ENCODE measurements at places on chromosomes 1 and 21.

DNA sequence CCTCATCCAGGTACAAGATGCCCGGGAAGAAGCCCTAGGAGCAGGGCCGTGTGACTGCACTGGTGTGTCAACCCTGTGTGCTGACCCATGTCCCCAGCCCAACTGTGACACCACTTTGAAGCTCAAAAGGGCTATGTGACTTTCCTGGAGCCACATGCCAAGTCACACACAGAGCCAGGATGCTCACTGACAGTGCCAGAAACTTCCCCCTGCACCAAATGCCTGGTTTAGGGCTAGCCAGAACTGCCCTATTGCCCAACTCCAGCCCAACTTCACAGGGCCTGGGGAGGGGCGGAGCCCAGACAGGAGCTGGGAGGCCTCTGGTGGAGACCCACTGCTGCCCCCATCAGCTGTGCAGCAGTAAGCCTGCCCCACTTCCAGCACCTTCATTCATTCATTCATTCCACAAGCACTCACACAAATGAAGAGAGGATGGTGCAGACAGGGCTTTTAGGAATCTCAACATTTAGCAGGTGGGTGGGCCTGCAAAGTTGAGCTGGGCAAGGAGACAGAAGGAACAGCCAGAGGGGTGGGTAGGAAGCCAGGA is 36.7 kb downstream of the KCNQ4 start:
- no peak for DNase-seq

- no peak for DNase-seq
These were observed 51.8 kb upstream of the CASZ1 start for GRCh38 chr1:10848109-10848684.

DNA sequence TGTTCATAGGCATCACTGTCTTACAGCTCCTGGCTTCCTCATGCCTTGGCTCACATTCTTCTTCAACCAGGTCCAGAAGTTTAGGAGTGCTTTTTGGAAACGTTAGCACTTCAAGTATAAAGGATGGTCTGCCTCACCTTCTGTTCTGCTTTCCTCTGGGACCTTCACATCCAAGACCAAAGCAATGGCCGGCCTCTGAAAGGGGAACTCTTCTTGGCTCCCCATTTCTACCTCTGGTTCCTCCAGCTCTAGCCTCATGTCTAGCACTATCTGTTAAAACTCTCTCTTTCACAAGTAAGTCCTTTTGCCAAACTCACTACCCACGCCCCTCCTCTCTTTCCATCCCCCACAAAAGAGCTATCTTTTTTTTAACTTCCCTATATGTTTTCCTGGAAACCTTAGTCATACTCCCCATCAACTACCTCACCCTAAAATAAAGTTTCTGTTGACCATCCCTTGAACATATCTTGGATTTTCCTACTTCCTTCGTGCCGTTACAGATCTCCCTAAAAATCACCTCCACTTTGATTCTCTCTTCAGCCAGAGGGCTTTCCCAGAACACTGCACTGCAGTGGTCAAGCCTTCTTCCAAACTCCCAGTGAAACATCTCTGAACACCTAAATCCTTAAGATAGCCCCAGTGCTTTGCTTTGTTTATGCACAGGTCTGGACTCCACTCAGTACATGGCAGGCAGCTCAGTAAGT is 7.9 kb downstream of the SORT1 start:
- no peak for DNase-seq

DNA sequence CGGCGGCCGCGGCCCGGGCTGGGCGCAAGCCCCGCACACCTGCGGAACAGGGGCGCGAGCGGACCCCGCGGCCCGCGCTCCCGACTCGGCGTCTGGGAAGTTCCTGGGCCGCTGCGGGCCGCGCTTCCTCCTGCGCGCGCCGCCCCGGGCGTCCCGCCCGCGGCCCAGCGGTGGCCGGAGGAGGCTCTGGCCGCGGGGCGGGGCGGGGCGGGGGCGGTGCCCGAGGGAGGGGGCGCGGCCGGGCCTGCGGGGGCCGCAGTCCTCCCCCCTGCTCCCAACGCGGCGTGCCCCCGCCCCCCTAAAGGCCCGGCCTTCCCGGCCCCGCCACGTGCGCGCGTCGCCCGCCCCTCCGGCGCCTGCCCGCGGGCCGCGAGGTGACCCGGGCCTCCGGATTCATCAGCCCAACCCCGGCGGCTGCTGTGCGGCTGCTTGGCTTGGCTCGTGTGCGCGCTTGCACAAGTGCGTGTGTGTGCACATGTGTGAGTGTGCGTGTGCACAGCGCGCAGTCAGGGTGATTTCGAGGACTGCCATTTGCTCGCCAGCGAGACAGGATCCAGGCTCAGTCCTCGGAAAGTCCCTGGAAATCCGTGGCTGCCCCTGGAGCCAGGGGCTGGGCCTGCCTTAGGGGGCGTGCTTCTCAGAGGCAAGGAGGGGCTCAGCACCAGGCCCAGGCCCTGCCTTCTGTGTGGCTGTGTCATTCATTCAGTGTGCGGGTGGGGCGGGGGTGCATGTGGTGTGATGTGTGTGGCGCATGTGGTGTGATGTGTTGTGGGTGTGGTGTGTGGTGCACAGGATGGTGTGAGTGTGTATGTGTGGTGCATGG is at the start of gene C2CD2:
Gene C2CD2 (minus strand): TSS at position 188 of the 823 bp plus-strand sequence. CDS start 370 bp downstream, outside the sequence.
- DNase-seq, result no peak

DNA sequence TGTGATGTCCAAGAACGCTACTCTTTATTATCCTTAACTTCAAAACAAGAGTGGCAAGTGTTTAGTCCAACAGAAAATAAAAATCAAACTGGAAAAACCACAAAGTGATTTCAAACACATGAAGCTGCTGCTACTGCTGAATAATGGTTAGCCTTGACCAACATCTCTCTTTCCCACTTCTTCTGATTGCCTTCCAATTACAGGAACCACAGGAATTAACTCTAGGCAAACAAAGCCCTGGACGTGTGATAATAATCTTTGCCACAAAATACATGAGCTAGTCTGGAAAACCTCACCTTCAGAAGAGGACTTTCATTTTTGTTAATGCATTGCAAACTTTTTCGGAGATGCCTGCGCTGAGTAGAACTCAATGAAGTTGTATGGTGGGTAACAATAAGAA is 48.6 kb upstream of the COL11A1 start:
- no peak for DNase-seq

GRCh38 chr1:99727575-99728185 is 38.8 kb downstream of the FRRS1 start:
- no peak for DNase-seq

GRCh38 chr1:88943241-88943640 is 49.2 kb downstream of the KYAT3 start:
- DNase-seq, result no peak

DNA sequence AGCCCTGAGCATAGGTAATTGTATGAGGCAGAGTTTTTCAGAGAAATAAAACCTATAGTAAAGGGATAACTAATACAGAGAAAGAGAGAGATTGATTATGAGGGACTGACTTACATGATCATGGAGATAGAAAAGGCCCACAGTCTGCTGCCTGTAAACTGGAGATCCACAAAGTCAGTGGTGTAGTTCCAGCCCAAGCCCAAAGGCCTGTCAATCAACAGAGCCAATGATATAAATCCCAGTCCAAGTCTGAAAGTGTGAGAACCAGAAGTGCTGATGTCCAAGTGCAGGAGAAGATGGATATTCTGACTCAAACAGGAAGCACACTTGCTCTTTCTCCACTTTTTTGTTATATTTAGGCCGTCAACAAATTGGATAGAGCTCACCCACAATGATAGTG is 340.1 kb upstream of the RGS18 start:
- DNase-seq, result no peak

GRCh38 chr1:41892301-41892781 is 26.4 kb downstream of the HIVEP3 start:
- no peak for DNase-seq

DNA sequence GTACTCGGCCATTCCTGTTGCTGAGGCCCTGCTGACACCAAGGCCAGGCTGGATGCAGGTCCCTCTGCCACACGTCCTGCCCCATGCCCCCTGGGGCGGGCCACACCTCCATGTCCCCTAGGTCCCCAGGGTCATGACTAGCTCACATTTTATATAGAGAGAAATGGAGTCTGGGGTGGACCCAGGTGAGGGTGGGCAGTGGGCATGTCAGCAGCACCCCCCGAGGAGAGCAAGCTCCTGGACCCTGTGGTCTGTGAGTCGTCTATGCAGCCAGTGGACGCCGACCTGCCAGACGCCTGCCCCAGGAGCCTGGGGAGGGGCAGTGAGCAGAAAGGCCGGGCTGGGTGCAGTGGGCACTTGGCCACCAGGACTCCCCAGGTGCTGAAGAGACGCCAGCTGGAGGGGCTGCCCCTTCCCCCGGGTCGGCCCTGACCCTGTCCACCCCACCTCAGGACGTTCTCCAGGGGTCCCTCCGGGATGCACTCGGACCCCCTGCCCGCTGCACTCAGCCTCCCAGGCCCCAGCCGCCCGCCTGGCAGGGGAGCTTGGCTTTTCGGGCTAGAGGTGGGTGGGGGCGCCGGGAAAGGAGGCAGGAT is 15.9 kb downstream of the SAMD11 start:
- no peak for DNase-seq

DNA sequence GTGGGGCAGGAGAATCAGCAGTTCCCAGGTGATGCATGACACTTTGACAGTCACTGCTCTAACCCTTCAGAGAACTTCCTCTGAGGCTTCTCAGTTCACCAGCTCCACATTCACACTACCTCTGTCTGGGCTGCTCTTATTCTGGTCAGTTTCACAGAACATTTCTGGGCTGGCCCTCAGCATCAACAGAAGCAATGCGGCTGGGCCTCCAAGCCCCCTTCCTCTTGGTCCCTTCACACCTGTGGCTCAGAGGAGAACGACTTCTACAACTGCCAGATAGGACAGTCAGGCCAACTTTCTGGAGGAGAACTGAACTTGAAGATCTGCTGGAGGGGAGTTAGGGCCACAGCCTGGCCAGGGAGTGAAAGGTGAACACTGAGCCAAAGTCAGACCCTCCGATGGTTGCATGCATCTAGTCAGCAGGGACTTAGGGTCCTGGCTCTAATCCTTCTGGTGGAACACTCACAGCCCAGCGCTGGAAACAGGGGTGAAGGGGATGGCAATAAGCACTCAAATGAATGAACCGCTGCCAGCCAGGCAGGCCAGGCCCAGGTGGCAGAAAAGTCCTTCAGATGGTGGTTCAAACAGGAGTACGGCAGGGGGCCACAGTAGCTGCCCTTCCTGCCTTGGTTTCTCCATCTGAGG is 274.1 kb downstream of the FOXD2 start:
- DNase-seq, result no peak

DNA sequence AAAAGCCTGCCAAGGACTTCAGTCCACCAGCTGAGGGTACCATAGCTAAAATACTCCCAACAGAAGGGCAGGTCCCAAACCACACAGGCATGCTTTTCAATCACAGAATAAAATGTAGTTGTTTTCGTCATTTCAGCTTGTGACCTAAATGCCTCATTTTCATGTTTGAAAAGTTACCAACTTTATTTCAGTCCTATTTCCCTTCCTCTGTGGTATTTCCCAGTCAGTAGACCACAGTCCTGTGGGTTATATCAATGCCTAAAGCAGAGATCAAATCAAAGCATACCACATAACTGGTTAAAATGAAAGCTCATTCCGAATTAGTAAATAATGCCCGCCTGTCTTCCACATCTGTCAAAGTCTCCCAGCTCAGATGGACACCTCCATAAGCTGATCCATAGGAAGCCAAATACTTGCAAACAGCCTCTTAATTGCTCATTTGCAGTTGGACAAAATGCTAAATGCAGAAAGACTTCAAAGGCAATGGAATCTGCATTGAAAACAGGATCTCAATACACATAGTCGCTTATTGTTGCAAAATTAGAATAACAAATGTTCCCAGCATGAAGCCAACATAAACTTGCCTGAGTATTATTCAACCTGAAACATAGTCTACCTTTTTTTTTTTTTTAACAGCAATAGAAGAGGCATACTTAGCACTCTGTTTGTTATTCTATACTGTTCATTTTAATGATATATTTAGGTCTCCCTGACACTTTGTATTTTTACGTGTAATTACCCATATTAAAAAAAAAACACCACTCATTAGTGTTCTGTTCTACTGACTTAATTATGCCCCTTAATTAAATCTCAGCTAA is 53.9 kb downstream of the NR5A2 start:
- no peak for DNase-seq

- no peak for DNase-seq
These were observed 133.0 kb upstream of the HMCN1 start for GRCh38 chr1:185601189-185601588.

GRCh38 chr1:54277451-54278341 is 77.7 kb downstream of the MRPL37 start:
- DNase-seq, result no peak

- no peak for DNase-seq
These were observed 8.3 kb upstream of the ESRRG start for GRCh38 chr1:216731562-216731961.

GRCh38 chr1:102550729-102551384 is 554.1 kb upstream of the OLFM3 start:
- DNase-seq, result no peak

GRCh38 chr1:13707164-13707563 is 7.2 kb downstream of the PRDM2 start:
- DNase-seq, result no peak

- DNase-seq, result no peak
These were observed 32.1 kb downstream of the JAK1 start for GRCh38 chr1:64934115-64934877.

GRCh38 chr1:23575226-23575810 is 16.0 kb upstream of the ID3 start:
- DNase-seq, result no peak
